ENCODE measurements at places on chromosomes 2 and 18. TPM values are rescaled to one million over a fixed set of nuclear protein-coding genes. Genes with fewer than 3 reads are reported as not detected.

ARHGAP25 gene
- 75.6 TPM for total RNA-seq

DNA sequence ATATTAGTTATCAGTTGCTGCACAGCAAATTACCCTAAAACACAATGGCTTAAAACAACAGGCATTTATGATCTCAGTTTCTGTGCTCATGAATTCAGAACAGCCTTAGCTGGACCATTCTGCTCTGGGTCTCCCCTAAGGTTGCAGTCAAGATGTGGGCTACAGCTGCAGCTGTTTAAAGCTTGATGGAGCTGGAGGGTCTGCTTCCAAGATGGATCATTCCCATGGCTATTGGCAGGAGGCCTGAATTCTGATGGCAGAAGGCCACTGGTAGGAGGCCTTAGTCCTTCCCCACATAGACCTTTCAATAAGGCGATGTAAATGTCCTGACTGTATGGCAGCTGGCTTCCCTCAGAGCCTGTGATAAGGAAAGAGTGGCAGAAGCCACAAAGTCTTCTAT, 118.6 kb upstream of the SERPINE2 start:
- DNase-seq: no peak

DNA sequence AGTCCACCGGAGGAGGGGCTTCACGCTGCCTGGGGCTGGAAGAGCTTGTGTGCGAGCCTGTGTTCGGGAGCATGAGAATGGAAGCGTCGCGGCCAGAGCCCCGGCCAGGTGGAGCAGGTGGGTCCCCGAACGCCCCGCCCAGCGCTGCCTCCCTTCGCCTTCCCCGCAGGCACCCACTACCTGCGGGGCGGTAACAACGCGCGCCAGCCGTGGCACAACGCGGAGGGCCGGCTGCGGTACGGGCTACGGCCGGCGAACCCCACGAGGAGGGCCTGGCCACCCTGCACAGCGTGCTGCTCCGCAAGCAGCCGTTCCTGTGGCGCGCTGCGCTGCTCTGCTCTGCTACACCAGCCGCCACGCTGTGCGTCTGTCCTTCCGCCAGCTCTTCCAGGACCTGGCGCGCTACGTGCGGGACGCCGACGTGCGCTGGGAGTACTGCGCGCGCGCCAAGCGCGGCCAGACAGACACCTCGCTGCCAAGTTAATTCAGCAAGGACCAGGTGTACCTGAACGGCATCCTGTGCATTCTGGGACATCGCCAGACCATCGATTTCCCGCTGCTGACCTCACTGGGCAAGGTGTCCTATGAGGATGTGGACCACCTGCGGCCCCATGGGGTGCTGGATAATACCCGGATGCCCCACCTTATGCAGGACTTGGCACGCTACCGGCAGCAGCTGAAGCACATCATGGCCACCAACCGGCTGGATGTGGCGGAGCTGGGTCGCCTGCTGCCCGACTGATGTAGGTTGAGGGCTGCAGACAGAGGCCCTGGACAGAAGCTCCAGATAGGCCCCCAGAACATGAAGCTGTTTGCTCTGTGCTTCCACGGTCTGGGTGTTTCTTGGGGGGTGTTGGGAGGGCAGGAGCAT, 200.6 kb downstream of the NAPG start:
- DNase-seq: no peak

GRCh38 chr2:112658839-112659667, 13.3 kb downstream of the SLC20A1 start:
- DNase-seq: no peak

GRCh38 chr2:184633726-184634125, 35.4 kb downstream of the ZNF804A start:
- no peak for DNase-seq

DNA sequence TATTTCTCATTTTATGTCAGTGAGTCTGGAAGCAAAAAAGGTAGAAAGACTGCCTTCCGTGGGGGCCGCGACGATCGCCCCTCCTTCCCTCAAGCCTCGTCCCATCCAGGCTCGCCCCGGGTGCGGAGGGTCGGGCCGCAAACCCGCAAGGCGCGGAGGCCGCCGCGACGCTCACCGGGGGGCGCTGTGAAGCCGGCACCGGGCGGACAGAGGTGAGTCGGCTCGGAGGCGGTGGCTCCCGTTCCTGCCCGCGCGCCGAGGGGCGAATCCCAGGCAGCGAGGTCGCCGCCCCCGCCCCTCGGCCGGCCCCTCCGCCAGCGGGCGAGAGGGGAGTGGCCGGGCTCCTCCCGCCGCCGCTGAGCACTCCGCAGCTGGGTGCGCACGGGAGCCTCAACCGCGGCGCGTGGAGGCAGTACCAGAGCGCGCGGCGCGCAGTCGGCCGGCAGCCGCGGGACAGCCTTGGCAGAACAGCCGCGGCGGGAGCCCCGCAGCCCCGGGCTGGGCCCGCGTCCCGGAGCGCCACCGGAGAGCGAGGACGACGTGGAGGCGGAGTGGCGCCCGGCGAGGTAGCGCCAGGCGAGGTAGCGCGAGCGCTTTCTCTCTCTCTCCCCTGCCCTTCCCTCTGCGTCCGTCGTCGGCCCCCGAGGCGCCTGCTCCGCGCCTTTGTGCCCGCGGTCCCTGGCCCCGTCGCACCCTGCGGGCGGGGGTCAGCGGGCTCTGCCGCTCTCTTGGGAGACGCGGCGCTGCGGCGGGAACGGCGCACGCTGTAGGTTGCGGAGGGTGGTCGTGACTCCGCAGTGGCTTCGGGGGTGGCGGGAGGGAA, at the start of gene MYO1B:
Gene MYO1B (plus strand): TSS at position 359 of the 823 bp plus-strand sequence. CDS start 31,492 bp downstream, outside the sequence.
- DNase-seq: no peak

- DNase-seq: no peak
These were observed 80.1 kb downstream of the MBP start for GRCh38 chr18:77052297-77052982.

RETSAT gene
- total RNA-seq: 30.3 TPM

MARCHF4 gene
- not detected for total RNA-seq

- DNase-seq: no peak
These were observed 8.6 kb upstream of the MTX2 start for GRCh38 chr2:176260689-176261088.

DNA sequence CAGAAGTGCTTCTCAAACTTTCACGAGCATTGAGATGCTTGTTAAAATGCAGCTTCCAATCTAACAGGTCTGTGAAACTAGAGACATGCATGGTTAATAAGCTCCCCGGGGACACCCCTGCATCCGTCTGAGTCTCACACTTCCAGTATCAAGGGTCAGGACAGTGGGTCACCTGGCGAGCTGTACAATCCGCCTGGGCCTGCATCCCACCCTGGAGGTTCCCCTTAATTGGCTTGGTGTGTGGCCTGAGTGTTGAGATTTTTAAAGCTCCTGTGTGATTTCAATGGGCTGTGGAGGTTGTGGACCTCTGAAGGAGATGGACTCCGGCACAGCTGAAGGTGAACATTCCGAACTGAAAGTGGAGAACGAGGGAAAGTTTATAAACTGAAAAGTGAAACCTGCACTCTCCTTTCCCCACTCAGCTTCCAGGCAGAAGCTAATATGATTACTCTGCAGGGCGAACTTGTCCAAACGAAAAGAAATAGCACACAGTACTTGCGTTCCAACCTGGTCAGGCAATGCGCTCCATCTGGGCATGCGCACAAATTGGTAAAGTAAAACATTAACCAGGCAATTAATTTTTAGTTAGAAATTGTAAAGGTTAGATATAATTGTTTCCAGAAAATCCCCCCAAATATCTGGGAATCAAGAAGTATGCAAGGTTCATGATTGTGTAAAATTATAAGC, 191.7 kb upstream of the ALKAL2 start:
- DNase-seq: no peak

- DNase-seq: no peak
These were observed 102.7 kb downstream of the CSRNP3 start for GRCh38 chr2:165572151-165572550.

DNA sequence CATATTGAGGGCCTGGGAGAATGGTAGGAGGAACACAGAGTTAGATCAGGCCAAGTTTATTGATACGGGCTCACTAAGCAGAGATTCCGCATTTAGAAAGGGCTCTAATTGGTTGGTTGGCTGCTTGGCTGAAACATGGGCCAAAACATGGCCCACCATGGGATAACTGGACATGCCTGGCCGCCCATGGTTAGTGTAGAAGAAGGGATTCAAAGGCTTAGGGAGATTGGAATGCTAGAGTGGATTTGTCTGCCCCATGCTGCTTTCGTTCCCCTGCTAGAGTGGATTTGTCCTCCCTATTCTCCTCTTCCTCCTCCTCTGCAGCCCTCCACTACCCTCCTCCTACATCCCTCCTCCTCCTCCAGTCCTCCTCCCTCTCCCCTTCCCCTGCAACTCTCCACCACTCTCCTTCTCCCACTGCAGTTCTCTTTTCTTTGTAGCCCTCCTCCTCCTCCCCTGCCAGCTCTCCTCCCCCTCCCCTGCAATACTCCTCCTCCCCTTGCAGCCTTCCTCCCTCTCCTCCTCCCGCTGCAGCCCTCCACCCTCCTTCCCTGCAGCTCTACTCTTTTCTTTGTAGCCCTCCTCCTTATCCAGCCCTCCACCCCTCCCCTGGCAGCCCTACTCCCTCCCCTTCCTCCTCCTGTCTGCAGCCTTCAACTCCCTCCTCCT, 17.2 kb downstream of the BOK start:
- DNase-seq: no peak

UPP2 gene
- not detected for total RNA-seq

DNA sequence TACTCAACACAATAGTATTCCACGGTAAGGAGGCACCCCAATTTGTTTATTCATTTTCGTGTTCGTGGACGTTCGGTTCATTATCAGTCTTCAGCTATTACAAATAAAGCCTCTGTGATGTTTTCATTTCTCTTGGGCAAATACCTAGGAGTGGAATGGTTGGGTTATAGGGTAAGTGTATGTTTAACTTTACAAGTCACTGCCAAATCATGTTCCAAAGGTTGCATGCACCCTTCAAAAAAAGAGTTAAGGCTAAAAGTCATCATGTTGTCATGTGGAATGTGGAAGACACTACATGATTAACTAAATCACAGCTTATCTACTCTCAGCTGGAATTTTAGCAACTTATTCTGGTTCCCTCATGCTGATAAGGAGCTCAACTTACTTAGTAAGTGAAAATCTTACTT, 15.8 kb downstream of the INO80C start:
- no peak for DNase-seq

BIN1 gene
- total RNA-seq: 133 TPM

DNA sequence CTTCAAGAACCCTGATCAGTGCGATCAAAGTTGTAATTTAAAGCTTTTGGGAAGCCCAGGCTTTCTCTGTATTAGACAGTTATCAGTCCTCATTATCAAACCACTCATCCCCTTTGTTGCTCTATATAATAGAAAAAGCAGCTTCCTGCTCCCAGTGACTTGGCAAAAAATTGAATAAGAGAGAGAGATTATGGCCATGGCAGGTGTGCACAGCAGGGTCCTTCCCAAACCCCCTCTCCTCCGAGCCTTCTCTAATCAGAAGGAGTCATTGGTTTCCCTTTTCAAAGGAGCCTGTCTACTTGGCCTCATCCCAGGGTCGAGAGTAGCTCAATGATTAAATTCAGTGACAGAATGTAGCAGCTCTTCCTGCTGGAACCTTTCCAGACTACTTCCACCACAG, 81.5 kb downstream of the SEMA4F start:
- DNase-seq: no peak

DNA sequence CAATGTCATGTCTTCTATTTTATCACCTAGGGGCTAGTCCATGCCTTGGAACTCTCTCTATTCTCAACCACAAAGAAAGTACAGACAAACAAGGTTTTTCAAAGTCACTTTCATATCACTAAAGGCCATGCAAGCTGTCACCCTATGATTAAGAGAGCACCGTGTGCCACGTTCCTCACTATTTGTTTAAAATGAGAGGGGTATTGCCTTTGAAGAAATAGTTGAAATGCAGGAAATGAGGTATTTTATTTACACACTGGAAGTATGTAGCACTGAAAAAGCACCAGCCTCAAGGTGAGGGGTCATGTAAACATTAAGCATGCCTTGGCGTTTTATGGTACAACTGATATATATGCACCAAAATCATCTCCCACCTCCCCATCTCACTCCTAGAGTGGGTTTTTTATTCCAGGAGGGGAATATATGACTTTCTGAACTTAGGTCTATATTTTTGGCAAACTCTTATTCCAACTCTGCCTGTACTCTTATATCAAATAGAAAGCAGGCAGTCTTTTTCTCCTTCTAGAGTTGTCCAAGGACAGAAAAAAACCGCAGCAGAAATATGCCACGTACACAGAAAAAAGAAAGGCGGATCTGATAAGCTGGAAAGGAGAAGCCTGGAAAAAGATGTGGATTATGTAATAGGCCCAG, 53.5 kb downstream of the VSNL1 start:
- no peak for DNase-seq

CRYBA2 gene
- not detected for total RNA-seq

RAMP1 gene
- total RNA-seq: not detected

DNA sequence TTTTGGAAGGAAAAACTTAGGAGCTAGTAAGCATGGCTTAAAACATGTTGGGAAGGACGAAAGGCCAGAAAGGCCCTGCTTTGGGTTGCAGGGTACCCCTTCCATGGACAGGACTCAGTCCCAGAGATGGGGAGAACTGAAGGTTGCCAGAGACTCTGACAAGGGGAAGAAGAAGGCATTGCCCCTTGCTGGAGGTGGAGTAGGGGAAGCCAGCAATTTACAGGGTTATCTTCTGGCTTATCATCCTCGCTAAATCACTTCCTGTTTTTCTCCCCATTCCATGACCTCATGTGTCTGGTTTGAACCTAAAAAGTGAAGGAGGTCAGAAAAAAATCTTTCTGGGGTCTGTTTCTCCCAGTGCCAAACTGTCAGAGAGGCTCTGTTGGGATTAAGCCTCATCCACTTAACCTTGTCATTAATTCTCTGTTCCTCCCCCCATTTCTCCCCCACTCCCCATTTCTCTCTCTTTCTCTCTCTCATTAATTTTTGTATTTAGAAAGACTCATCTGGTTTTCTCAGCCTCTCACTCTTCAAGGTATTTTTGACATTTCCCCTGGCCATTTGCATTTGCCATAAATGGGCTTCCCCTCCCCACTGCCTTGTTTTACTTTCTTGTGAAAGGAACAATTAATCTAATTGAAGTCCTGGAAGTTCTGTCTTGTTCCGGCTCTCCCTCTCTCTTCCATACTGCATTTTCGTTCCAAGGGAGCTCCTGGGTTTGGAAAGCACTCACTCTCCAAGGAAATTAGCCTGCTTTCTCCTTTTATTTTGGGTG, 17.4 kb downstream of the NRP2 start:
- DNase-seq: no peak

- no peak for DNase-seq
These were observed 99.0 kb downstream of the PLEKHM3 start for GRCh38 chr2:207926133-207926988.

RNF125 gene
- total RNA-seq: 50.6 TPM

IL18R1 gene
- total RNA-seq: 31.7 TPM

GRCh38 chr2:46071074-46071473, 226.1 kb upstream of the EPAS1 start:
- no peak for DNase-seq

DNA sequence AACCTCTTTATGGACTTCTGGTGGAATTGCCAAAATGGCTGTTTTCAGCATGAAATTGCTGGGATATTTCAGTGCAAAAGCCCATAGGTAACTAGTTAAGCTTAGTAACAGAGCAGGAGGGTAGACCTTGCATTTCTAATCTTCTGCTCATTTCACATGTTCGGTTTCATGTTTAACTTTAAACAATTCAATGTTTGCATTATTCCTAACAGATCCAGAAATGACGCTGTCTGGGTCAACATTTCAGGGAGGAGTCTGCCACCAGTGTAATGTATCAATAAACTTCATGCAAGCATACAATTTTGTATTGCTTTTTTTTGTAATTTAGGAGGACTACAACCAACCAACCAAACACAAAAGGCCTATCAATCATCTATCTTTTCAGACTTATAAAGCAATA, 22.4 kb downstream of the CABYR start:
- no peak for DNase-seq

CYTIP gene
- 294 TPM for total RNA-seq

PCARE gene
- total RNA-seq: not detected

AQP12A gene
- total RNA-seq: not detected

ARHGEF33 gene
- total RNA-seq: not detected

COL4A3 gene
- total RNA-seq: 0.52 TPM

Measured in T-helper 17 cell (primary cell).